Activated CD8-positive, alpha-beta memory T cell treated with anti-CD3 and anti-CD28 coated beads, Interleukin-2, amount 10 ng/mL, durations not matched to agents 7 days and 5 days (primary cell): ENCODE measurements at places on chromosomes 6 and 20.

GRCh38 chr6:86961455-86962200 lies 24.3 kb downstream of the HTR1E start:
- DNase-seq = no peak

DNA sequence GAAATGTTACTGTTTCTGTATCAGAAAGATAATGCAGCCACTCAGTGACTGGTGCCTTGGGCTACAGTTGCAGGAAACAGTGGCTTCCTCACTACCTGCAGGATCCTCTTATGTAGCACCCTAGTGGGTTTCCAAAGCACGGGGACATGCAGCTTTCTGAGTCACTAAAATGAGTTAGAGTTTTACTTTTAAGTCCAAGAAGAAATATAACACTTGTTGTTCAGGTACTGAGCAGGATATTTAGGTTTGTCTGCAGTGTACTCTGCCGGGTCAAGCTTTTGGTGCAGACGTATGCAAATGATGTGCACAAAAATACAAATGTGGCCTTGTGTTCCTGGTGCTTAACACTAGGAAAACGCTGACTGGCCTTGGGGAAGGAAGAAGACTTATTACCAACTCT lies 22.0 kb downstream of the ACSS1 start:
- peak; percentile 57 for DNase-seq

DNA sequence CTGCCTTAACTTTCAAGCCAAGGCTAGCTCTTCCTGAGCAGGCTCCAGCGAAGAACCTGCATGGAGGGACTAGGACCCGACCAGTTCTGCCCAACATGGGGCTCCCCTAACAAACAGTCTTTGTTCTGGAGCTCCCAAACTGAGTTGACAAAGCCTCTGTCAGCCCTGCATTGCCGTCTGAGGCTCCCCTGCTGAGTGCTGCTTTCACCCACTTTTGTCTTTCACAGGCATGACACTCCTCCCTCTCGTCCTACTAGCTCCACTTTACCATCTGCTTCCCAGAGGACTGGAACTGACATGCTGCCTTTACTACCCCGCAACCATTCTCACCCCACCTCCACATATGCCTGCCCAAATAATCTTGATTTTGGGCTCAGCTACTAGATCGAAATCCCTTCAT lies 45.1 kb upstream of the B4GALT5 start:
- DNase-seq = no peak

DNA sequence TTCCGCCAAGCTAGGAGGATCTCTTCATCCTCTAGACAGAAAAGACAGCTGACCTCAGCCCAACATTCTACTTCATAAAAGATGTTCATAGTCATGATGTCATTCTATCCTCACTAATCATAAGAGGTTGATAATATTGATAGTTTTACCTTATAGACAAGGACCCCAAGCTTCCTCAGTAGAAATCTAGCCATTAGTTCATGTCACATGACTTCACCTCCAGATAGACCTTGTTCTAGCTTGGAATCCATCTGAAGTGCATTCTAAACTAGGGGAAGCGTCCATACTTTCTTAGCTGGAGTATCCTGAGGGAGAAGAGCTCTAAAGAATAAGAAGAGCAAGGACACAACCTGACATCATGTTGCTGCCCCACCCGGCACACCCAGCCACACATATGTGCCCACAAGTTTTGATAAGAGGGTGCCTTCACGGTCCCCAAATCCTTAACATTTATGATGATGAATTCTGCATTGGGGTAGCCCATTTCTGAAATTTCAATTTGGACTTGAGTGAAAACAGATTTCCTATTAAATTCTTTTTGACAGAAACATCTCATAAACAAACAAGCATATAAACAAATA lies 292.5 kb upstream of the STXBP5 start:
- no peak for DNase-seq

- DNase-seq = no peak
These were observed 77.9 kb downstream of the MYB start for GRCh38 chr6:135258970-135259369.
